ENCODE measurements at places on chromosomes 2 and 18.

DNA sequence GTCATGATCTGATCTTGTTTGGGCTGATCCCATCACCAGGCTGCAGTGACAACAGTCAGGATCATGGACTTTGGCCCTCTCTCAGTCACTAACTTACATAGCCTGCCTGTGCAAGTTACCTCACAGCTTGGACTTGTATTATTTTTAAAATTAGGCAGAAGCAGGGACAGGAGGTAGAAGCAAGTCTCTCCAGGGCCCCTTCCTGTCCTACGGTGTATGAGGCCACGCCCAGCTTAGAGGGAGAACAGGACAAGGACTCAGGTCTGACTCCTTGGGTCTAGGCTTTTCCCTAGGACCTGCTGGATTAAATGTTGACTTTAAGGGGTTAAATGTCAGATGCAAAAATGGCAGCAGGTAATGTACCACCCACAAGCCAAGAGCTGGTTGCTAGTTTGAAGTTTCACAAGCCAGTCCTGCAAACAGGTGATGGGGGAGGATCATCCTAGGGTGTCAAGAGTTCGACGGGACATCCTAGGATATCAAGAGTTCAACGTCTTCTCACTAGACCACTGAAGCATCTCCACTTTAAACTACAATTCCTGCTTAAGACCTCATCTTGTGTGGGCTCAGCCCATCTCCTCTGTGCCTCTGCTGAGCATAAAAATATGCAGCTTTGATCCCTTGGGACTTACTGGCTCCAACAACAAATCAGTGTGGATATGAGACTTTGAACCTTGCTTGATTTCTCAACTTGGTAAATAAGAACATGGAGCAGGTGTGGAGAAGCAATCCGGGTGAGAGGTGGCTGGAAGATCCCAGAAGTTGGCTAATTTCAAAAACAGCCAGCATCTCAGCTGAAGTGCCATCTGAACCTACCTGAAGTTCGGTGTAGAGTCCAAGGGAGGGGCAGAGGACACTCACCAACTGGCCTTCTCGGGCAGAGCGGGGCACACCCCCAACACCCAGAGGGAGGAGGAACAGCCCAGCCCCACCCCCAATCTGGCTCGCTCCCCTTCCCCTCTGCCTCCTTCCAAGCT is 39.5 kb downstream of the SFXN5 start:
- DNase-seq: no peak

DNA sequence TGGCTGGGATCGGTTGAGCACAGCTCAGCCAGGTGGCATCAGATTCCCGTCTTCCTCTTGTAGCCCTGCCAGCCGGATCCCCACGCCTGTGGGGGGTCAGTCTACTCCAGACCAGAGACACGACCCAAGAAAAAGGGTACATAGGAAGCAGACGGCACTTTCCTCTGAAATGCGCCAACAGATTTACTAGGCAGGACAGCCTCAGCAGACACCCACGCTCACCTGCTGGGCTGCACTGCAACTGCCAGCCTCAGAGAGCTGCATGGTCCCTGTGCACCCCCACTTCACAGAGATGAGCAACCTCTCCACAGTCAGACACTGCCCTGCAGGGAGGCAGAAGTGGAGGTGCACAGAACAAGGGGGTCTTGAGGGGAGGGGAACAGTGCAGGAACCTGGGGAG is 75.7 kb upstream of the OTOS start:
- no peak for DNase-seq

GRCh38 chr2:195445639-195446038 is 211.4 kb upstream of the SLC39A10 start:
- DNase-seq: no peak

GRCh38 chr2:143190431-143190830 is 61.2 kb downstream of the ARHGAP15 start:
- DNase-seq: no peak

- no peak for DNase-seq
Observed at GRCh38 chr18:8987241-8987640, 115.3 kb upstream of the NDUFV2 start.

DNA sequence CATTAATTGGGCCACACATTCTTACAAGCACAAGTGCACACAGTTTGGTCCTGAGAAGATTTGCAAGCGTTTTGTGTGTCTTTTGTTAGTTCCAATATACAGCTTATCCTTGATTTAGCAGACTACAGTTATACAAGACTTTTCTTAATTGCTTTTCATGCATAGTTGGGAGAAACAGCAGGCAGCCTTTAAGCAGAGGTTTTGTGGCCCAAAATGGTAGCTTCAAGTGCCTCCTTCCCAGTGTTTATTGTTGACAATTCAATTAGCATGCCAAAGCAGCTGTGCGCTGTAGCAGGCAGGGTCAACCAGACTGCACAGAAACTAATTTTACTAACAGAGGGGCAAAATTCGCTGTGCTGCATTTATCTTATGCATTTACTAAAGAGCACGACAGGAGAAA is 47.5 kb downstream of the FRZB start:
- no peak for DNase-seq

DNA sequence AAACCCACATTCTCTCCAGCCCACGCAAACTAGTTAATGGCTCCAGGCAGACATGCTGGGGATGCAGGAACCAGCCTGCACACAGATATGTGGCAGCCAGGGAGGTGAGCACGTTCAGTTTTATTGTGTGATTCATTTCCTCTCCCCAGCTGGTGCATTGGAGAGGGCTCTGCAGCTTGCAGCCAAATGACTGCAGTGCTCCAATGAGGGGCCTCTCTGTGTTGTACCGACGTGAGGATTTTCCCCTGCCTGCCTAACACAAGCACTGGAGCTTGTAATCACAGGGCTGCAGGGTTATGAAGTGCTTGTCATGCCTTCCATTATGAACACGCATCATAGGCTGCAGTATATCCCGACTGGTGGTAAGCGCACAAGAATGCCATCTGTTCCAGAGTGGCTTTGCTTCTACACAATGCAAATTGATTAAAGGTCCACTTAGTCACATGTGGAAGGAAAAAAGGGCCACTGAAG is 92.3 kb upstream of the THUMPD2 start:
- no peak for DNase-seq

GRCh38 chr2:207286106-207286505 is 120.4 kb upstream of the KLF7 start:
- DNase-seq: no peak

GRCh38 chr2:176098366-176099158 is 1.0 kb upstream of the HOXD12 start:
- DNase-seq: no peak

- no peak for DNase-seq
Observed at GRCh38 chr18:58308463-58308862, 264.4 kb downstream of the NEDD4L start.

- DNase-seq: no peak
Observed at GRCh38 chr2:207801259-207801658, 31.6 kb upstream of the FZD5 start.

DNA sequence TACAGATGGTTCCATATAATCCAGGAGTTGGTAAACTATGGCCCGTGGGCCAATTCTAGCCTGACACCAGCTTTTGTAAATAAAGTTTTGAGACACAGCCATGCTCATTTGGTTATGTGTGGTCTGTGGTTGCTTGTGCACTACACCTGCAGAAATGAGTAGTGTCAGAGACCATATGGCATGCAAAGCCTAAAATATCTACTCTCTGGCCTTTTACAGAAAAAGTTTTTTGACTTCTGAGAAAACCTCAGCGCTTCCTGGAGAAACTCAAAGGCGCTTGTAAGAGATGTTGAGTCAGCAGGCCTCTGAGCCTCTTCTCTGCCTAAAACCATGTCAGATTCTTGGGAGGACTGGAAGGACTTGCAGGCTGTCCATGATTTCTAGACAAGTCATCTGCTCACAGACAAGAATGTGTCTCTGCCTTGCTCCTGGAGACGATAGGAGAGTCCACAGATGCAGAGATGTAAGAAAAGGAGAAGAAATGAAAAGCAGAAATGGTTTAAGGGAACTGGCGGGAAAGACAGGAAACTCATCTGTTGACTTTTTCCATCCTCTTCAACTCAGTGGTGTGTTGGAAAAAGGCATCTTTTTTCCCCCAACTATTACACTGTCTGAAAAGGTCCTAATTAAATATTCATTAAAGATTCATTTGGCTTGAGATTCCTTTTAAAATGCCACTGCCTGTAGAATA is 5.2 kb downstream of the TTC39C start:
- DNase-seq: peak; percentile 43

DNA sequence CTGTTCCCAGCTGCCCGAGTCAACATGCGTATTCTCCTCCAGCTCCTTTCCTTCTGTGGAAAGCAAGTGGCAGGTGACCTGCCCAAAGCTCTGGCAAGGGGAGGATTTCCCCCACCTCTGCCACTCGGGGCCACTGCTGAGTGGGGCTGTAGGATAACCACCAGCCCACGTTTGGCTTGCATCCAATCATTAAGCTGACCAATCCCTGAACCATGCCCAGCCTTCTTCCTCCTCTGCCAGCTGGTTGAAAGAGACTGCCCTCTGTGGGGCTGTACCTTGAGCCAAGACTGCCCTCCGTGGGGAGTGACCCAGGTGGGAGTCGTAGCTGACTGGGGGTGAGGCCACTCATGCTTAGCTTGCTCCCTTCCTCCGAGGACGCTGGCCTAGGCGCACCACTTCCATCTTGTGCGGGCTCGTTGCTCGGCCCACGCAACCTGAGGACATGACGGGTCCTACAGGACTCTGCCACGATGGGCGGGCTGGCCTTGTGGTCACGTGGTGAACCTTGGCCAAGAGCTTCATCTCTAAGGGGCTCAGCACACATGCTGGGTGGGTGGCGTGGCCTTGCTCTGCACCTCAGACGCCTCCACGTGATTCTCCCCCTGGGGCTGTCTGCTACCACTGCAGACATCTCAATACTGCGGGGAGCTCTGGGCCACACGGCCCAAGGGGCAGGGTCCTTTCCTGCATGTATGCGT is 112.1 kb downstream of the NDUFA10 start:
- no peak for DNase-seq

- DNase-seq: no peak
Observed at GRCh38 chr2:71767663-71768062, 314.3 kb downstream of the DYSF start.

All from activated T-cell treated with anti-CD3 and anti-CD28 coated beads for 4 hours (primary cell).